Ascending aorta (tissue), 2 donors: ENCODE measurements at places on chromosomes 16 and 17. TPM values are rescaled to one million over a fixed set of nuclear protein-coding genes. Genes with fewer than 3 reads are reported as not detected.
A peak's percentile ranks its signal among the peaks of the same experiment; 100 is the strongest.

DNA sequence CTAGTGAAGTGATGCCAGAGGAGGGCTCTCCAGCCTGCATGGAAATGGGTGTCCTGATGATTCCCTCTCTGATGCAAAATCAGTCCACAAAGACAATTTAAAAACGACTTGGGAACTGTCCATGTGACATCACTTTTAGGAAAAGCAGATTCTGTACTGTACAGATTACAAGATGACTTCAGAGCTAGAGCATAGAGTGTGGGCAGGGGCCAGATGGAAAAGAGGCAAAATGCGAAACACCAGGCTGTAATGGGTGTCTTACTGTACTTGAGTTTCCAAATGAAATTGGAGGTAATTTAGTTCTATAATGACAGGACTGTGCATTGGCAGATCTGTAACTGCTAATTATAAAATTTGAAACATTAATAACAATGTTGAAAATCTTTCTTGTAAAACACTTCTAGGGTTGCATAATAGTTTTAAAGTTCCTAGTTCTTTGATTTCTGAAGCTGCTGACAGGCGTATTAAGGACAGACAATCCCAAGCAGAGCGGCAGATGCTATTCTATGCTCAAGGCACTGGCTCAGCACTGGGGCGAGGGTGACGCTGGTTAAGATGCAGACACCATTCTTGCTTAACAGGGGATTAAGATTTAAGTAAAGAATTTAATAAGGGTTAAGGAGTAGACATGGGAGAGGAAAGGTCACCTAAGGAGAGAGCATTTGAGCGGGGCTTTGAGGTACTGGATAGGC, 29.6 kb downstream of the OGFOD1 start:
- H3K27me3 ChIP-seq: no peaks in the 10 kb centered on the region
- H3K4me1 ChIP-seq: no peaks in the 10 kb centered on the region
- DNase-seq: no peak
- H3K4me3 ChIP-seq: no peak overlapping the region
- H3K27ac ChIP-seq: no peak overlapping the region
- peaks cover 74% of the 10 kb centered on the region for H3K36me3 ChIP-seq

TMC8 gene
- total RNA-seq: 9.6 TPM

DNA sequence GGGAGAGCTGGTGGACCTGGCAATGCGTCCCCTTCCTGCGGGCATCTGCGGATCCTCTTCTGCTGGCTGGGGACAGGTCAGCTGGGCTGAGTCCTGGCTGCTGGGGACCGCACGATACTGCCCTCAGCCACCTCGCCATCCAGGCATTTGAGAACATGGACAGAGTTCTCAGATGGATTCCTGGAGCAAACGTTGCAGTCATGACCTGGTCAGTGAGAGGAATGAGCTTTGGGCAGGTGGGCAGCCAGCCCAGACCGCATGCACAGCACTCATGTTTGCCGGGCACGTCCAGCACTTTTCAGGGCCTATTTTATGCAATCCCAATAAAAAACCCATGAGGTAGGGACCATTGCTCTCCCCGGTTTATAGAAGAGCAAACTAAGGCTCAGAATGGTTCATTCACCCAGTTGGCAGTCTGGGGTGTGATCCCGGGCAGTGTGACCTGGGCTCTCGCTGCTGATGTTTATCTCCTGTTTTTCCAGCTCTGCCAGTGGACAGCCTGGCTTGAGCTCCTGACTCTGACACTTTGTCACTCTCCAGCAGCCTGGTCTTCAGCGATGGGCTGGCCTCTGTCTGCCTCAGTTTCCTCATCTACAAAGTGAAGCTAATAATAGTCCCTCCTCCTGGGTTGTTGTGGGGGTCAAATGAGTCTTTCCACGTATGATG, 294.7 kb downstream of the IRF8 start:
- no peak for DNase-seq
- peaks cover 3% of the 10 kb centered on the region for H3K27me3 ChIP-seq
- H3K4me3 ChIP-seq: no peak overlapping the region
- no peak overlapping the region for H3K27ac ChIP-seq

DNA sequence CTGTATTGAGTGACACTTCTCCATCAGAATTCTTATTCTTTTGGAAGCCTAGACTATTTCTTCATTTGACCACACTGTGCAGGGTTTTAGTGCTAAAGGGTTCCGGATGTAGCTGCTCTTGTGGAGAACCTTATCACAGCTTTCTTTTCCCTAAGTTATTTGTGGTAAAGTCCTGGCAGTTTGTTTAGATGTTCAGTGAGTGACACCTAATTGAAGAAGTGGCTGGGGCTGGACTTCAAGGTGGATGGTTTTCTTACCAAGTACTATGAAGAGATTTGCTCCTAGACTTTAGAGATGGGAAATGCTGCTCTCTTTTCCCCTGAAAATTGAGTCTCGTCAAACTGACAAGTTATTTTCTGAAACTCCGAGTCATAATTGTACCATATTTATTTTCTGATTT, 144.0 kb upstream of the TBX2 start:
- H3K4me1 ChIP-seq: peaks cover 44% of the 10 kb centered on the region
- no peaks in the 10 kb centered on the region for H3K36me3 ChIP-seq
- H3K27ac ChIP-seq: peak overlapping the region; percentile 58

GRCh38 chr17:32783602-32784001, 93.3 kb downstream of the MYO1D start:
- H3K4me3 ChIP-seq: no peak overlapping the region
- no peak for DNase-seq
- peak overlapping the region; percentile 27 for H3K27ac ChIP-seq
- no peaks in the 10 kb centered on the region for H3K4me1 ChIP-seq

DNA sequence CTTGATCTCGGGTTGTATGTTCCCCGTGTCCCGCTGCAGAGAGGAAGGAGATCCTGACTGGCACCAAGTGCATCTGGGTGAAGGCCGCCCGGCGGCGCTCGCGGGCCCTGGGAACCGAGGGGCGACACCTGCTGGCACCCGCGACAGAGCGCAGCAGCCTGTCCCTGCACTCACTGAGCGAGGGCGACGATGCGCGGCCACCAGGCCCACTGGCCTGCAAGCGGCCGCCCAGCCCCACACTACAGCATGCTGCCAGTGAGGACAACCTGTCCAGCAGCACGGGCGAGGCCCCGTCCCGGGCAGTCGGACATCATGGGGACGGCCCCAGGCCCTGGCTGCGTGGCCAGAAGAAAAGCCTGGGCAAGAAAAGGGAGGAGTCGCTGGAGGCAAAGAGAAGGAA, 7.5 kb downstream of the BTBD17 start:
- no peak overlapping the region for H3K4me3 ChIP-seq
- no peaks in the 10 kb centered on the region for H3K36me3 ChIP-seq
- H3K4me1 ChIP-seq: peaks cover 5% of the 10 kb centered on the region
- H3K27ac ChIP-seq: no peak overlapping the region

DNA sequence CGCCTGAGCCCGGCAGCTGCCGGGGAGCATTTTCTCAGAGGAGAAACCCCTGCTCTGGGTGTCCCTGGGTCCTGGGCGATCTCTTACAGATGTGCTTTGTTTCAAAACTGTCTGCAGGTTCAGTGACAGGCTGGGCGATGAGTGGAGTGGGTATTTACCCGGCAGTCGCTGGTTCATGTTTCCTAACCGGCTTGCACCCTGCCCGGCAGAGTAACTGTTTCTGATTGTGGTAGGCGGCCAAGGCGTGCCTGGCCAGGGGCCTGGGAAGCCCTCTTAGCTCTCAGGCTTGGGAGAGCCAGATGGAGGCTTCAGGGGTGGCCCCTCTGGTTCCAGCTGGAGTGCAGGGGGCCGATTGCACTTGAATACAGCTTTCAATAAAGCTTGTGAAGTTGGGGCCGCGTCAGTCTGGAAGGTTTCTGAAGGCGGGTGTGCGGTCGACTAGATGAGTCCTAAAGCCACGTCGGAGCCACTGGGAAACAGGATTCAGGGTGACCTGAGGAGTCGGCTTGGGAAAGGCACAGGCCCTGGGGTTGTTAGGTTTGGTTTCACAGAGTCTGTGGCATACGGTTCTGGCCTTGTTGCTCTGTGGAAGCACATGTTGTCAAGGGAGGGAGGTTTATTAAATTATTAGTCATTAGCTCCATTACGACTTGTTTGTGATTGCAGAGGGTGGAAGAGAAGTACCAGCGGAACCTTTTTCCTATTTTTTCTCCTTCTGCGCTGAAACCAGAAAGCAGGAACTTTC, 1.4 kb downstream of the BAIAP2 start:
- H3K4me3 ChIP-seq: peak overlapping the region; percentile 68
- H3K36me3 ChIP-seq: no peaks in the 10 kb centered on the region
- peaks cover 42% of the 10 kb centered on the region for H3K4me1 ChIP-seq
- no peak for DNase-seq
- H3K27me3 ChIP-seq: no peaks in the 10 kb centered on the region

GRCh38 chr17:19306160-19307111, 56.1 kb downstream of the B9D1 start:
- no peaks in the 10 kb centered on the region for H3K4me1 ChIP-seq
- no peak for DNase-seq
- no peak overlapping the region for H3K4me3 ChIP-seq

GRCh38 chr16:69818891-69819545, 56.9 kb downstream of the WWP2 start:
- no peak overlapping the region for H3K27ac ChIP-seq
- no peaks in the 10 kb centered on the region for H3K36me3 ChIP-seq
- H3K4me1 ChIP-seq: peaks cover 12% of the 10 kb centered on the region
- no peak for DNase-seq
- H3K27me3 ChIP-seq: no peaks in the 10 kb centered on the region

RNF43 gene
- total RNA-seq: 0.53 TPM

PPP1R9B gene
- total RNA-seq: 63.5 TPM

GRCh38 chr17:1179112-1179817, 516 bp downstream of the ABR start:
- no peak for DNase-seq
- peak overlapping the region; percentile 97 for H3K4me3 ChIP-seq
- H3K4me1 ChIP-seq: peaks cover 3% of the 10 kb centered on the region
- peak overlapping the region; percentile 61 for H3K27ac ChIP-seq
- H3K36me3 ChIP-seq: no peaks in the 10 kb centered on the region
- H3K27me3 ChIP-seq: no peaks in the 10 kb centered on the region

KRTAP4-3 gene
- total RNA-seq: not detected

- peaks cover 72% of the 10 kb centered on the region for H3K36me3 ChIP-seq
- no peak overlapping the region for H3K4me3 ChIP-seq
- no peak for DNase-seq
- no peak overlapping the region for H3K27ac ChIP-seq
Observed at GRCh38 chr16:88725609-88726407, 19.5 kb downstream of the CTU2 start.

LGALS9B gene
- not detected for total RNA-seq

PAGR1 gene
- total RNA-seq: 54.3 TPM

DNA sequence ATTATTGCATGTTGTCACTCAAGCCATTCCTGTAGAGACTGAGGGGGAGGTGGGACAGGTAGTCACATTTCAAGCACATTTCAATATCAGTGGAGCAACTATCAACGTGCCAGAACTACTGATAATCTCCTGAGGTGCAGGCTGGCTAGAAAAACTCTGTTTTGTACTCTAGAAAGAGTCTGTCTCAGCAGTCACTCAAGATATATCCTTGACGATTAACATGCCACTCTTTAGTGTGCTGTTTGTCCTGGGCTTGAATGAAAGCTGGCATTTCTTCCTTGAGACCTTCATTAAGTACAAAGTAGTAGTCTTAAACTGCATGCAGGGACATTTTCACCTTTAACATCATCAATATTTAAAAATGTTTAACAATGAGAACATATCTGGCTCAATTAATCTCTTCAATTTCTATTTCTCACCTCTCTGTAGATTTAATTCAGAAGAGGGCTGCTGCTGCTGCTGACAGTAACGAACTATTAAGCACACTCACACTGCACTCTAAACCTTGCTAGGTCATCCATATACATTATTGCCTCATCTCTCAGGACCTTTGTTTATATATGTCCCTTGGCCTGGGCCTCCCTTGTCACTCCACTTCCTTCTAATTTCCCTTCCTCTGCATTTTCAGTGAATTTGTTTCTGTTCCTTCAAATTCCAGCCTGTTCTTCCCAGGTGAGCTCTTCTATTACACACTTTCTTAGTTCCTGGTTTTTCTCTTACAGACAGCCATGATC, 412.0 kb downstream of the HAPSTR1 start:
- H3K27ac ChIP-seq: no peak overlapping the region
- no peaks in the 10 kb centered on the region for H3K36me3 ChIP-seq
- no peaks in the 10 kb centered on the region for H3K4me1 ChIP-seq
- DNase-seq: no peak
- H3K27me3 ChIP-seq: no peaks in the 10 kb centered on the region

GRCh38 chr17:3953542-3953941, 10.7 kb downstream of the ATP2A3 start:
- no peaks in the 10 kb centered on the region for H3K4me1 ChIP-seq
- no peak overlapping the region for H3K27ac ChIP-seq
- no peak for DNase-seq
- no peaks in the 10 kb centered on the region for H3K27me3 ChIP-seq
- H3K4me3 ChIP-seq: no peak overlapping the region
- H3K36me3 ChIP-seq: peaks cover 5% of the 10 kb centered on the region

IGFBP4 gene
- 1,295 TPM for total RNA-seq

ALOX12B gene
- not detected for total RNA-seq

GINS2 gene
- not detected for total RNA-seq

GRCh38 chr16:29726845-29727377, 18.9 kb downstream of the C16orf54 start:
- no peak overlapping the region for H3K4me3 ChIP-seq
- H3K36me3 ChIP-seq: no peaks in the 10 kb centered on the region
- no peak overlapping the region for H3K27ac ChIP-seq
- no peak for DNase-seq
- H3K4me1 ChIP-seq: no peaks in the 10 kb centered on the region

TOM1L1 gene
- total RNA-seq: 31.0 TPM

- DNase-seq: no peak
- H3K4me1 ChIP-seq: no peaks in the 10 kb centered on the region
- no peak overlapping the region for H3K27ac ChIP-seq
Observed at GRCh38 chr16:83205896-83206295, 579.1 kb downstream of the CDH13 start.

CETP gene
- total RNA-seq: not detected

DNA sequence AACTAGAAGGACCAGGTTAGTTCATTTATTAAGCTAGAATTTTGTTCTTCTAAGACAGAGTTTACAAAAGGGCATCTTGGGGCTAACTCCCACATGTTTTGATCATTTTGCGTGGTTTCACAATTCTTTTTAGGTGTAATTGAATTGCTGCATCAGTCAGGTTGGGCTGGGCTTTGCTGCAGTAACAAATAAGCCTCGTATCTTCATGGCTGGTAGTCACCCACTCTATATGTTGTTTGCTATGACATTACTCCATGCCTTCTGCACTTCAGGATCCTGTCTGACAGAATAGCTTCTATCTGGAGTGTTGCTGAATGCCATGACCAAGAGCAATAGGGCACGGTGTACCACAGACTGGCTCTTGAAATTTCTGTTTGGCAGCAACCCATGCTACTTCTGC, 10.6 kb upstream of the IRX3 start:
- no peak overlapping the region for H3K27ac ChIP-seq
- H3K36me3 ChIP-seq: no peaks in the 10 kb centered on the region
- H3K4me3 ChIP-seq: no peak overlapping the region
- H3K4me1 ChIP-seq: no peaks in the 10 kb centered on the region

- H3K4me3 ChIP-seq: no peak overlapping the region
- DNase-seq: no peak
- no peaks in the 10 kb centered on the region for H3K27me3 ChIP-seq
Observed at GRCh38 chr16:27801289-27801945, 251.5 kb downstream of the KATNIP start.

- DNase-seq: no peak
- no peak overlapping the region for H3K27ac ChIP-seq
- no peak overlapping the region for H3K4me3 ChIP-seq
- H3K4me1 ChIP-seq: no peaks in the 10 kb centered on the region
Observed at GRCh38 chr16:22623351-22623781, 112.7 kb downstream of the NPIPB5 start.
